ENCODE measurements at places on chromosomes 2 and 18.

DNA sequence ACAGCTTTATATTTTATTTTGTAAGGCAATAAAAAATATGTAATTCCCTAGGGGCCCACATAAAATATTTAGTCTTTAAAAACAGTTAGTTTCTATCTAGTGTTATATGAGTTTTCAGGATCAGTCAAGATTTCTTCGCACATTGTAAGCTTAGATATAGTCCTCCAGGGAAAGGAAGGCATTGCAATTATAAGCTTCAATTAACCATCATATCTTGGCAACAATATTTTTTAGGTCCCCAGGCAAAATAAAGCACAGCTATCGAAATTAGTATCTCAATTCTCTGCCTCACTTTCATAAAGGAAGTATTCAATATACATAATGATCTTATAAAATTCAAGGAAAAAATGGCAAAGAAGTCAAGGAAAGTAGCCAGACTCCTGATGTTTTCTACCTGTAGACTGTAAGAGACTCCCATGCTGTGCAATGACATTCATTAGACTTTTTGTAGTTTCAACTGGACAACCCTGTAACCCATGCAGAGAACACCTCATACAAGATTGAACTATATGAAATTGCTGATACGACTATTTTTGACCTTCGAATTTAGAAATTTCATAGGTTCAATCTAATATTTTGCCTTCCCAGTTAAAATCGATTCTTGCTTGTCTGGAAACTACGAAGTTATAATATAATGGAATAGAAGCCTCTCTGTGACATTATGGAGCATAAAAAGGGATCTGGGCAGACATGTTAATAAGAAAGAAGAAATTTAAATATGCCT is 96.8 kb downstream of the UNC80 start:
- DNase-seq: no peak

DNA sequence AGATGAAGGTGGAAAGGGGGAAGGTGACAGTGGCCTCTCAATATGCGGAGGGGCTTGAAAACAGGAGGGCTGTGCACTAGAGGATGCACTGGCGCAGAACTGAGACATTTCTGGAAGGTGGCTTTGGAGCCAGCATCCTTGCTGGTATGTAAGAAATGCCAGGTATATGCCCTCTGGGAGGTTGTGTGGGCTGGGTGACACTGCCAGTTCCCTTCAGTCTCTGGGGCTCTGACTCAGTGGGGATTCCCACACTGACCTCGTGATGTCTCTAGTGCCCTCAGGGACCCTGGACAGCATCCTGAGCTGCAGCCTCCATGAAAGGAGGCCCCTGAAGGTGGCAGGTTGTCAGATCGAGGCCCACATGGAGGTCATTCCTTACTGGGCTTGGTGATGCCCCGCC is 74.0 kb downstream of the AGAP1 start:
- DNase-seq: no peak

DNA sequence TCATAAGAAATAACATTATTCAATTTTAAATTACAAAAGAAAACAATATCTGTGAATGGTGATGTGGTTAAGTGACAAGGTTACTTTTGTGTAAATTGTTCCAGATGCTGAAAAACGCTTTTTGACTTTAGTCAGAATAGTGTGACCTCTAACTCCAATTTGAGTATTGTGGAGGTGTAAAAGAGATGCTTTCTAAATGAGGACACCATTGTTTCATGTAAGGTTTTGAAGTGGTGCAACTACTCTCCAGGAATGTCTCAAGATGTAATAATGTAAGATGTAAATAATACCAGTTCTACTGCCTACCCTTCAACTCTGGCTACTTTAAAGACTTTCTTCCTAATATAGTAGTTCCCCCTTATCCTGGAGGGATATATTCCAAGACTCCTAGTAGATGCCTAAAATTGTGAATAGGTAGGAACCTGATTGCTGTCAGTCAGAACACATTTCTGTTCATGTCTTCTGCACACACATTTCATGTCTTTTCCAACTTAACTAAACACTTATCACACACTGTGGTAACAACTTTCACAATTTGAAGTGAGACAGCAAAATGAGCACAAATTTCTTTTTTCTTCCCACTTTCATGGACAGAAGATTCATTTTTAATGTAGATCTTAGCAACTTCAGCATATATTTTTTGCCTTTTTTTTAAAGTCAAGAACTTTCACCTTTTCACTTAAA is 39.1 kb upstream of the PPP1R1C start:
- no peak for DNase-seq

- DNase-seq: no peak
Observed at GRCh38 chr18:57544936-57545660, 41.4 kb downstream of the FECH start.

DNA sequence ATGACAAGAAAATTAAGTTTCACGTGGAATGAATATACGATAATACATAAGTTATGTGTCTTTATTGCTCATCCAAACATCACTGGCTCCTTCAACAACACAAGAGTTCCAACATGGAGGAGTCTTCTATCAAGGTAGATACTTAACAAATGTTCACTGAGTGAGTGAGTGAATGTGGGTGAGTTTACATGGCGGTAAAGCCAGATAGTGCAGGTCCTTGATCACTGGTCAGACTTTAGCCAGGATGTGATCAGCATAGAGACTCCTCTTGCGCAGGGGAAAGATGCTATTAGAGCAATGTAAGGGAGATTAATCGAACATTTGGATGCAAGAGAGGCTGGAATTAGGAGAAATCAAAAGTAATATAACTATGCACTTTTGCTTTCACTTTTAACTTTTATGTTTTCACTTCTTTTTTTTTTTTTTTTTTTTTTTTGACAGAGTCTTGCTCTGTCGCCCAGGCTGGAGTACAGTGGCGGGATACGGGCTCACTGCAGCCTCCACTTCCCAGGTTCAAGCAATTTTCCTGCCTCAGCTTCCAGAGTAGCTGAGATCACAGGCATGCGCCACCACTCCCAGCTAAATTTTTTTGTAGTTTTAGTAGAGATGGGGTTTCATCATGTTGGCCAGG is 249.0 kb upstream of the ID2 start:
- DNase-seq: no peak

DNA sequence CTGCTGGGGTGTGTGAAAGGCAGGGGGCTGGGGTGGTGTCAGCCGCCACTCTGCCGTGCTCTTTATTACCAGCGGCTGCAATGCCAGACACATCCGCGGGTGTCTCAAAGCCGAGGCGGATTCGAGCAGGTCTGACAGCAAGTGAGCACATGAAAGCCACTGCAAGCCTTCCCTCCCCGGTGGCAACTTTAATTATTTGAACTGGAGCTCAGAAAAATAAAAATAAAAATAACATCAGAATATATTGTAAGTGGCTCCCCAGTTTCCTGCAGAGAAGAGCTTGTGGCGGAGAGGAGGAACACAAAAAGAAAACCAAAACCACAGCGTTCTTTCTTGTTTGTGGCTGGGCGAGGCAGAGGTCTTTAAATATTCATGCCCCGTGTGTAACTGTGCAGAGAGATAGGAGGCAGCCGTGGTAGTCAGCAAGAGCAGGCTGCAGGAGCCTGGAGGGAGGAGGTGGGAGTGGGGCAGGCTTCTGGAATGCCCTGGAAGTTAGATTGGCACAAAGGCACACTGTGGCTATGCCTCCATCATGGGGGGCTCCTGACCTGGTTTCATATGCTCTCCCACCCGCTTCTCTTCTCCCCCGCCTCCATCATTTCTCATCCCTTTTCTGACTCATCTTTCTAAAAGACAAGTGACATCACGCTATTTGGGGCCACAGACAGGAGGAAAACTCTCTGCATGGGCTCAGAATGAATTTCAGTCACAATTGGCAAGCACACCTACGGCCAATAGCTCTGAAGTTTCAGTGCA is 199.8 kb downstream of the CLIP4 start:
- DNase-seq: peak; percentile 22

GRCh38 chr18:45845410-45845809 is 19.9 kb downstream of the SIGLEC15 start:
- DNase-seq: no peak

- no peak for DNase-seq
Observed at GRCh38 chr2:217383620-217384019, 523.8 kb upstream of the TNP1 start.

DNA sequence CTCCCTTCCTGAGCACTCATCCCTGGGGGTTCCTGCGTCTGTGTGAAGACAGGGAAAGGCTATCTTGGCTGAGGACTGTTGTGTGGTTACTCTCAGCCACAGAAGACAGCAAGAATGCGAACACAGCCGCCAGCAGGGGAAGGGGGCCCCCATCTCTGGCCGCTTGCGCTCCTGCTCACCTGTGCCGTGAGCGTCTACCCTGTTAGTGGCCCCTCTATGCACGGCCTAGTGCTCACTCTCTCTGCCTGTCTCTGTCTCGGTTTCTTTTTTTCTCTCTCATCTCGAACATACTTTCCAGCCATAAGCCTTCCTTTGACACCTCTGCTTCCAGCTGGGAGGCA is 206.7 kb upstream of the APCDD1 start:
- no peak for DNase-seq

- DNase-seq: no peak
Observed at GRCh38 chr2:56583796-56584315, 400.1 kb downstream of the CCDC85A start.

DNA sequence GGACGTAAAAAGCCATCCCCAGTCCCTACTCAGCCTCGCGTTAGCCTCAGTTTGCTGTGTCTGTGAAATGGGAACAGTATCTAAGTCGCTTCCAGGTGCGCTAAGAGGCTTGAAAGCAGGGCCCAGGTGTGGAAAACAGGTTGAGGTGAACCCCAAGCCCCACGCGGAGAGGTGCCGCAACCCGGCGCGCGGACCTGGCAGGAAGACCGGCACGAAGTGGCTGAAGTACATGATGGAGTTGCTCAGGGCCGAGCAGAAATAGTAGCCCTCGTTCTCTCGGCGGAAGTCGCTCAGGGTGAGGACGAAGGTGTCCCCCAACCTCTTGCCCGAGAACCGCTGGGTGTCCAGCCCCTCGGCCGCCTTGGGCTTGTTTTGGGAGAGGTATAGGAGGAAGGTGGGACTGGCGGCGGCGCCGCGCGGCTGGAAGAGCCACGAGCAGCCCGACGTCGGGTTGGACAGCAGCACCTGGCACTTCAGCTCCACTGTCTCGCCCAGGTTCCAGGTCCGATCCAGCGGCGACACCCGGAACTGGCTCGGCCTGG is 508 bp downstream of the CD8A start:
- DNase-seq: no peak

DNA sequence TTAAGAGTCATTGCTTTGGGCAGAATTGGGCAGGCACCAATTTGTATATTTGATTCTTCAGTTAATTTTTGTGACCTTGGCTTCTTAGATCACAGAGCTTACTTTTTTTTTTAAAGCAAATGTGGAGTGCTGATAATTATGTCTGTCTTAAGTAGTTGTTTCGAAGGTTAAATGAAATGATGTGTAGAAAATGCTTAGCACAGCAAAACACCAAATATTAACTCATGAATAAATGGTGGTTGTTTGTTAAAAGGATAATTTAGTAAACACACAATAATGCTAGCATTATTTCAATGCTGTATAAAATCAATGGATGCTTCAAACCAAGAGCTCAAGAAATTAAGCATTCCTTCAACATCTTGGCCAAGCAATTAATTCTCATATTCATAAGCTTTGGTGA is 143.4 kb downstream of the LPIN1 start:
- no peak for DNase-seq

DNA sequence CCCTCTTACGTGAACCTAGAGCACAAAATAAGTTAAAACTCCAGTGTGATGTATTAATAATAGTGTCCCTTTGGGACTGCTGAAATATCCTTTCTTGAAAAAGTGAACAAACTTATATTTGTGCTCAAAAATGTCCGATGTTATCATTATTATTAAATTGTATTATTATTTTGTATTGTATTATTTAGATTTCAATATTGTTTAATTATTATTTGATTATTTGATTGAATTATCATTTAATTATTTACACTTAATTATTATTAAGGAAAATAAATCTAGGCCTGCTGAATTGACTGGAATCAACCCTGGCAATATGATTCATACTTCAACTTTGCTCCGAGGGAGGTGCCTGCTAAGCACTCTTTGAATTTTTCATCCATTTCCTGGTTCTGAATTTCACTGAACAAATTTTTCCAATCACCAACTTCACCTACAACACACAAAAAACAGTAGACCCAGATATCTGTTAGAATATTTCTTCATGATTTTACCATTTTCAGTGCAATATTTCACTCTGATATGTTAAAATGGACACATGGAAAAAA is 10.9 kb upstream of the EIF2AK2 start:
- DNase-seq: no peak

GRCh38 chr18:31920277-31920676 is 22.7 kb downstream of the TRAPPC8 start:
- no peak for DNase-seq

GRCh38 chr2:68151037-68151436 is 6.7 kb upstream of the PNO1 start:
- no peak for DNase-seq

- DNase-seq: no peak
Observed at GRCh38 chr2:48445091-48445725, 84.7 kb upstream of the STON1 start.

GRCh38 chr2:64268330-64269048 is 124.3 kb upstream of the PELI1 start:
- no peak for DNase-seq

DNA sequence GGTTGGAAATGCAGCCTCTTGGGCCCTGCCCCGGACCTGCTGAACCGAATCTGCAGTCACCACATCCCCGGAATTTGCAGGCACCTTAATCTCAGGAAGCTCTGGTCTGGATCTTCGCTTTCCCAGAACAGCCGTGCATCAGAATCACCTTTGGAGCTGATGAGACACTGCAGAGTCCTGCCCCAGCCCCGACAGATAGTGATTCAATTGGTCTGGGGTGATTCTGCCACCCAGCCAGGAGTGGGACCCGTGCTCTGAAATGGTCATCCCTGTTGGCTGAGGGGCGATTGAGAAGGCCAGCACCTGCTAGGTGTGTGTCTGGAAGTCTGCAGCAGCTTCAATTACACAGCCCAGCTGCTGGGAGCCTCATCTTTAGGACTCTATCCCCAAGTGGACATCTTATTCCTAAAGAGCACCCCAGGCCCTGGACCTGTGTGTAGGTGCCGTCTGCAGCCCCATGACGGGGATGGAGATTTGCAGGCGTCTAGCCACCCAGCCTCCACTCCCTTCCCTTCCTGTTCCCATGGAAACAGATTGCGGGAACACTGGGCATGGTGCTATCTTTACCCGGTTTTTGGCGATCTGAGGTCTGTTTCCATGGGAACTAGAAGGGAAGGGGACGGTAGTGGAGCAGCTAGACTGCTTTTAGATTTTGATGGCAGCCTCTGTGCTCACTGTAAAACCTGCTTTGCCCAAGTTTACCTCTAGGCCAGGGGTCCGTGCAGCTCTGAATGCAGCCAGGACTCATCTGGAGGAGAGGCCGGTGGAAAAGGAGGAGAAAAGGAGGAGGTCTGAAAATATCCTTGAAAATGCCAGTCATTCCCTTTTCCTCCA is 156.1 kb downstream of the LDLRAD4 start:
- no peak for DNase-seq

DNA sequence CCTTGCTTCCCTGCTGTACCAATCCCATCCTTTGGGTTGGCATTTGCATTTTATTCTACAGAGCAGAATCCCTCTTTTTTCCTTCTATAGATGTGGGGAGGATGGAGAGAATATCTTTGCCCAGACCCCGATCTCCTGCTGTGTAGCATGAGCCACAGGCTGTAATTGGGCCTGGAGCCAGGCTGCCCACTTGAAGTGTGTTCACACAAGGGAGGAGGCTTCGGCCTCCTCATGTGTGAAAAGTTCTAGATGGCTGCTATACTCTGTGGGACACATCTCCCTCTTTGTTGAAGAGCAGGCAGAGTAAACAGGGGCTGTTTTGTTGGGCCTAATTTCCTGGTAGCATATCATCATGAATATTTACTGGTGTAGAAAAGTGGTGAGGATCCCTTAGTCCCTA is 126.3 kb downstream of the XRCC5 start:
- no peak for DNase-seq
